ENCODE measurements at places on chromosomes 3 and 15.
A peak's percentile ranks its signal among the peaks of the same experiment; 100 is the strongest.

- no peak for DNase-seq
Measured at GRCh38 chr3:8298021-8298954, 203.3 kb upstream of the LMCD1 start.

DNA sequence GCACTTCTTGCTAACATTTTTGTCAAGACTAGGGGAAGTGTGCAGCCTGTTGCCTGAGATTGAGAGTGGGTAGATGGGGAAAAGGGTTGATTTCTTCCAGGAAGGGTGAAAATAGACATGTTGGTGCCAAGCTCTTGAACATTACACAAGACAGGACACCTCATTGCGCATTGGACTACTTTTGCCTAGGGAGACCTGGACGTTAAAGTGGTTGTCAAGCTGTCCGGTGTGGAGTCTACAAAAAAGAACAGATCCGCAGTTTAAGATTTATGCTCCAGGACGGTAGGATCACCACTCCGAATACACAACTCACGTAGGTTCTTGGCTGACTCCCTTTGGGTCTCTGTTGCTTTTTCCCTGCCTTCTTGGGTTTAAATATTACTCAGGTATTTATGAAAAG lies 56.3 kb upstream of the LRIG1 start:
- no peak for DNase-seq

GRCh38 chr15:75023181-75023871 lies at the start of gene PPCDC:
Gene PPCDC (plus strand): TSS chr15:75023590. CDS start chr15:75028319, 4,729 bp downstream.
- DNase-seq, result peak; percentile 75

DNA sequence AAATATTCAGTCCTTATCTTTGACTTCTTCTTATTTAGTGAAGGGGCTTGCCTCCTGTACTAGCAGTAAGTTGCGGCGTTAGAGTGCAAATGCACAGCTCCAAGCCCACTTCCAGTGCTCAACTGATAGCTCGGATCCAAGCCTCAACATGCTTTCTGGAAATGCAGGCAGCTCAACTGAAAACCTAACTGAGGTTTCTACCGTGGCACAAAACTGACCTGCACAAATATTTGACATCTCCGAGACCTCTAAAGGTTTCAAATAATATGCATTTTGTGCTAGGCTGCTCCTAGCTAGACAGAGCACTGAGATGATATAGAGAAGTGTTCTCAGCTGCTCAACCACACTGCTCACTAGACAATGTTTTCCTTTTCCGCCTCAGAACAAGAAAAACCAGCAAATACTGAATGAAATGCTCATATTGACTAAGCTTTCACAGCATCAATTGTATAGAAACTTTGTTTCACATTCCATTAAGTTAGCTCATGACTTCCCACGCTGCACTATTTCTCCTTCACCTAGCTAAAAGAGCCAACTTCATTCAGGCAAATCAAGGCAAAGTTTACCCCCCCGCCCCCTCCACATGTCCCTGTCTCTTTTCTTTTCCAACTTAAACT lies 822 bp downstream of the ZNF385D start:
- no peak for DNase-seq

DNA sequence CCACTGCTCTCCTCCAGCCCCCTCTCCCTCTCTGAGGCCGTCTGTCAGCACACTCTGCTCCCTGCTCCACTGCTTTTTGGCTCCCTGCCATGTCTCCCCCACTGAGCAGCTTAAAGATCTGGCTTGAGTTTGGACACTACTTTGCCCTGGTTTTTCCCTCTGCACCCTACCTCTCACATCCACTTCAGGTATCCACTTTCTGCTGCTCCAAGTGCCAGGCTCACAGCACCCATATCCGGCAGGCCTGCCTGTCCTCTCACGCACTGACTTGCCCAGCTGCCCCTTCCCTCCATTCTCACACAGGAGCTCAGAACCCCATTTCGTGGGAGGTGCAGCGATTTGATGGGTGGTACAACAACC lies 3.7 kb downstream of the DUOX1 start:
- no peak for DNase-seq

DNA sequence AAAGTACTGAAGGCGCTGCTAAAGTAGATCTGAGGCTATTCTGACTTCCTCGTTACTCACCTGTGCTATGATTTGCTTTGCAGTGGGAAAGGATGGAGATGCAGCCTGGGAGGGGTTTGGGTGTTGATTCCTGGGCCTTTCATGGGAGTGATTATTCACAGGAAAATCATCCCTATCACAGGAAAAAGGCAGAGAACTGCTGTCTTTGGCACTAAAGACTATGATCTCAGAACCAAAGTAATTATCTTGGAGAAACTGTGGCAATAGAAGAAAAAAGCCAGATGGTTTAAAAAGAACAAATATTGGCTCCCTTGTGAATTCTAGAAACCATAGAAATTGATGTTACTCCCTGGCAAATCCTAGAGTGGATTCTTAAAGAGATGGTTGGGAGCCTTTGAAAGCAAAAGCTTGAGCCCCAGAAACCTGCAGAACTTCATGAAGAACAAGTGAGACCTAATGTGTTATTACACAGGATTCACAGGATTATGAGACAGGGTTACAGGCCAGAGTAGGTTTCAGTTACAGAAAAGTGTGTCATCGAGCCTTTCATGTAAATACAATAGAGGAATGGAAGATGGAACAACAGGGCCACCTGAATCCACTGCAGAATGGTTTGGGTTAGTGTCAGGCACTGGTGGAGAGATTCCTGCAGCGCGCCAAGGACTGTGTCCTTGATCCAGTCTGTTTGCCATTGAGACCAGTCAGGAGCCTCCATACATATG lies 85.7 kb downstream of the OXNAD1 start:
- DNase-seq, result no peak

- no peak for DNase-seq
Measured at GRCh38 chr3:134066158-134066541, 36.4 kb upstream of the SLCO2A1 start.

GRCh38 chr15:93024293-93024692 lies 64.7 kb downstream of the RGMA start:
- no peak for DNase-seq

GRCh38 chr3:107643038-107643883 lies 120.5 kb downstream of the BBX start:
- DNase-seq, result no peak

All from effector memory CD4-positive, alpha-beta T cell (primary cell).